ENCODE measurements at places on chromosomes 6 and 20.

DNA sequence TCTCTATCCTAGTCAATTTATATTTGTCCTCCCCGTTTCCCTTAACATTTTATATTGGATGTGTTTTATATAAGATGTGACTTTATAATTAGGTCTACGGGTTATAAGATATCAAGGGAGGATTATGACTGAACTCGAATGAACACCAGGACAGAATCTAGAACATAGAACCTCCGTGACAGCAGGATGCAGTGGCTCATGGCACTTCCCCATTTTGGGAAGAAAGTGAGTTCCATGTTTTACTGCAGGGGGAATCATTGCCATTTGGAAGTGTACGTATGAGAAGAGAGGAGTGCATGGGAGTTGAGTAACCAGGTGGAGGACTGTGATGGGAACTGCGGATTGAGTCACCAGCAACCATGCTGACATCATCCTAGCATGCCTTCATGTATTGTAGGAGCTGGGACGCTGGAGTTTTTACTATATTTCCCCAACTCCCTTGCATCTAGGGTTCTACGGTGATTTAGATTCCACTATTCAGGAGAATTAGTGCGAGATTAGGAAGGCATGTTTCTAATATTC is 56.1 kb upstream of the FOXC1 start:
- DNase-seq: no peak

DNA sequence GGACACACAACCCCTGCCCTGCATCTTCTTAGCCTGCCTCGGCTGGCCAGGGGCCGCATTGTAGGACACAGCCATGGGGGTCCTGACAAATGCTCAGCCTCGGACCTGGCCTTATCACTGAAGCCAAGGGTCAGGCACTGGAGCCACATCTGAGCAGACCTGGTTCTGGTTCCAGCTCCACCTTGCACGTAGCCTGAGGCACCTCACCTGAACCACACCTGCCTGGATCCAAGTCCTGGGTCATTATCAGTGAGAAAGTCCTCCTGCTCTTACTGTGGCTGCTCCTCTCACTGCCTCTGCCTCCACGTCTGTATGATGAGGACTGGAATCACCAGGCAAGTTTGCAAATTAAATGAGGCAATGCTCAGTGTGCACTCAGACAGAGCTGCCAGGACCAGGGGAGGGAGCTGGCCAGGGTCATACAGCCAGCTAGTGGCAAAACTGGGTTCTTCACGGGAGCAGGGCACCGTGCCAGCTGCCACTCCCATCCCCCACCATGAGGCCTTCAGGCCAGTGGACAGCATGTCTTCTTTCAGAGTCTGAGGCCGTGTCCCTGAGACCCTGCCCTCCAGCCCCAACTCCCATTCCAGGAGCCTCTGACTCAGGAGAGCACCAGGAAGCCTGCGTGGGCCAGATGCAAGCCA is 40.2 kb downstream of the MRPL14 start:
- no peak for DNase-seq

GRCh38 chr6:123000244-123000770 is 4.3 kb downstream of the CLVS2 start:
- no peak for DNase-seq

GRCh38 chr6:7132398-7133035 is 24.8 kb downstream of the RREB1 start:
- DNase-seq: no peak

- DNase-seq: no peak
Measured at GRCh38 chr6:13248584-13248985, 79.8 kb downstream of the TBC1D7 start.

DNA sequence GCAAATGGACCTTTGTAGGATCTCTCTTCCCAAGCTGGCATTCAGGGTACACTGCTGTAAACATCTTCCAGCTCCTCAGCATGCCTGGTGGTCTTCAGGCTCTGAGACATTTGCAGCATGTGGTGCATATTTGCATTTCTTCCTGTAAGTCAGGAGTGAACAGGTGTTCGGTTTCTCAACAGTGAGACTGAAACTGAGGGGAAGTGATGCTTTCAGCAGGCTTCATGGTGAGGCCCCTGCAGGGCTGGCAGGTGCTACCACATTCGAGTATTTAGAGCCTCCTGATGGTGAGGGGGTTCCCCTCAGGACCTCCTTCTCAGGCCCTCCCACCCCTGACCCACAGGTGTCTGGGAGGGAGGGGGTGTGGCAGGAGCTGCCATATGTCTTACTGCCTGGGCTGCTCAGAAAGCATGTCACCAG is 15.1 kb downstream of the MYBL2 start:
- no peak for DNase-seq

DNA sequence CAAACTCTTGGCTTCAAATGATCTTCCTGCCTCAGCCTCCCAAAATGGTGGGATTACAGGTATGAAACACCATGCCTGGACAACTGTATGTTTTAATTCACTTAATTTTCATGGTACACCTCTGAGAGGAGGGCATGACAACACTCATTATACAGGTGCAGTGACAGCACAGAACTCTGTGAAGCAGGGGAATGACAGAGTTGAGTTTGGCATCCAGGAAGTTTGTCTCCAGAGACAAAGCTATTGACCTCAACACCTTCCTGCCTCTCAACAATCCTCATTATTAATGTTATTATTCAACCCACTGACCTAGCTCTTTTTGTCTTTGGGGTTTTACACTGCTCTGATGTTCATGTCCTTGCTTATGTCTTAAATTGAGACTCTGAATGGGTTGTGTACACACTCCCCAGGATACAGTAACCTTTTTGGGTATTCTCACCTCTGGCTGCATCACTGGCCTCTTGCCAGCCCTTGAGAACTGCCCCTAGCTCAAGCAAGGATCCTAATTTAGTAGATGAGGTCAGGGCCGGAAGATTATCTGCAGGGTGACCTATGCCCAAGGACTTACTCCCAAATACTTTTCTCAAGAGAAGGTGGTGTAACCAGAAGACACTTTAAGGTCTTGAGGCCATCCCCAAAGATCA is 13.0 kb upstream of the IER3 start:
- no peak for DNase-seq

DNA sequence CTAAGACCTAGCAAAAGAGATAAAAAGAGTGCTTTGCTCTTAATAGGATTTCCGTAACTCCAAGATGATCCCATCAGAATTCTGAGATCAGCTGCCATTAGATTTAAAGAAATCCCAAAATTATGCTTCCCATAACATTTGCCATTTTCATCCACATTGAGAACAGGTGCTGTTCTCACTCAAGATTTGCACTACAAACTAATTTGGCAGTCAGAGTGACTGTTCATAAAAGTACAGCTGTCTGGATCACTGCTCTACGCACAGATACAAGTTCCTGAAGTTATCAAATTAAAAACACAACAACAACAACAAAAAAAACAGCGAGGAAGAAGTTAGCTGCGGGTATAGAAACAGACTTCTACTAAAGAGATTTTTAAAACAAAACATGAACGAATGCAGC is 58.1 kb downstream of the ASCC3 start:
- DNase-seq: no peak

DNA sequence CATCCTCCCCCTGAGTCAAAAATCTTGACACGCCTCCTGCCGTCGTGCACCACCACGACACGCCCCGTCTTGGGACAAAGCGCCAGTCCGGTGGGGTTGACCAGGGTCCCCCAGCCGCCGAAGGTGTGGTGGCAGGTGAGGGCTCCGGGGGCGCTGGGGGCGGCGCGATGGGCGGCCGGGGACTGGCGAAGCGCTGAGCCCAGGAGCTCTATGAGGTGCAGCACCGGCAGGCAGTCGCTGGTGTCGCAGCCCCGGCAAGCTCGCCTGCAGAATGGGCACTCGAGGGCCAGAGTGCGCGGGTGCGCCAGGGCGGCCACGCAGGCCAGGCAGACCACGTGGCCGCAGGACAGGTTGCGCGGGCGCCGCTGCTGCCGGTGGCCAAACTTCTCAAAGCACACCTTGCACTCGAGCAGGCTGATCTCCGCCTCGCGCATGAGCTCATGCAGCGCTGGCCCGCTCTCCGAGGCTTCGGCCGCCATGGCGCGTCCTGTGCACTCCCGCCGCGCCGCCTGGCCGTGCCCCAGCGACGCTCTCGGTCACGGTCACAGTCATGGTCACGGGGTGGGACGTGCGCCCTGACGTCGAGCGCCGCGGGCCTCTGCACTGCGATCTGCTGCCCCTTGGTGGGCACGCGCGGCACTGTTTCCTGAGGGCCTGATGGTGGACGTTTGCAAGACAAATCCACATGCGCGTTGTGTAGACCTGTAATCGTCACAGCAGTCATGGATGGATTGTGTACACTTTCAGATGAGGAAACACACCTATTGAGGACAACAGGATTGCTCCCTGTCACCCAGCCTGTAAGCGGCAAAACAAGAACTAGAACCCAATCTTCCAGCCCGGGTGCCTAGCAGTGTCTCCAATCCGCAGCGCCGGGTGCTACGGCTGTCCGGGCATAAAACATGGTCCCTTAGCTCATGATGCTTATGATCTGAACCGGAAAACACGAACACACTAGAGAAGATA is at the start of gene NHLRC1:
TSS of gene NHLRC1 (minus strand) at position 550 of the 966 bp plus-strand sequence. CDS start at position 479, 71 bp downstream.
- DNase-seq: peak; percentile 77

DNA sequence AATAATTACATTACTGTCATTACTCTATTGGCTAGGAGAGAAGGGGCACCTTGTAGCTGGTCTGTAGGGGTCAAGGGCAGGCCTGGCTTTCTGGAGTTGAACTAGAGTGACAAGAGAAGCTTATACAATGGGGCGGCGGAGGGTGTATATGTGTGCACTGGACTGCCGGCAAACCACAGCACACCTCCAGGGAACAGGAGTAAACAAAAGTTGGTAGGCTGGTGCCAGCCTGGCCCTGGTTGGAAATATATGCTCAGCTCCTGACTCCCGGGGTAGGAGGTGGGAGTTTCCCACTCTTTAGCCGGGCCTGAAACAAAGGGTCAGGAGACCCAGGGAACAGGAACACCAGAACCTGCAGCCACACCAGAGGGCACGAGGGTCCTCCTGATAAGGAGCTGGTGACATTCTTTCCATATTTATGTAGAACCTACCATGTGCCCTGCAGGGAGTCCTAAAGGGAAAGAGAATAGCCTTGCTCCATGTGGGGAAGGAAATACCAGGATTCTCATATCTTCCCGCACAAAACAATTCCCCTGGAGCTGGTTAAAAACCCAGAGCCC is 5.1 kb downstream of the C6orf132 start:
- no peak for DNase-seq

DNA sequence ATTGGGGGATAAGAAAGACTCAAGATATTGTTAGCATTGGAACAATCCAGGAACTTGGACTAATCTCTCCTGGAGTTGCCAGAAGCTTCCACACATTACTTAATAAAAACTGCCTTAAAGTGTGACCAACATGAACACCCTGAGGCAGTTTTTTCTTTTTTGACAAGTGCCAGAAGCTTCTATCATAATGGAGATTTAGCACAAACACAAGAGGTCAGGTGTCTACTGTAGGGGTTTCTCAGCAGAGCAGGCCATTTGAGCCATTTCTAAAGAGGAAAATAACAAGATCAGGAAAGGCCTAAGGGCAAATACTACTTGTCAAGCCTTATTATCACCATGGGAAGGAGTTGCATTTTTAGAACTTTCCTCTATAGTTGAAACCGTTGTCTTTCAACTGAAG is 361.5 kb downstream of the EPM2A start:
- no peak for DNase-seq

DNA sequence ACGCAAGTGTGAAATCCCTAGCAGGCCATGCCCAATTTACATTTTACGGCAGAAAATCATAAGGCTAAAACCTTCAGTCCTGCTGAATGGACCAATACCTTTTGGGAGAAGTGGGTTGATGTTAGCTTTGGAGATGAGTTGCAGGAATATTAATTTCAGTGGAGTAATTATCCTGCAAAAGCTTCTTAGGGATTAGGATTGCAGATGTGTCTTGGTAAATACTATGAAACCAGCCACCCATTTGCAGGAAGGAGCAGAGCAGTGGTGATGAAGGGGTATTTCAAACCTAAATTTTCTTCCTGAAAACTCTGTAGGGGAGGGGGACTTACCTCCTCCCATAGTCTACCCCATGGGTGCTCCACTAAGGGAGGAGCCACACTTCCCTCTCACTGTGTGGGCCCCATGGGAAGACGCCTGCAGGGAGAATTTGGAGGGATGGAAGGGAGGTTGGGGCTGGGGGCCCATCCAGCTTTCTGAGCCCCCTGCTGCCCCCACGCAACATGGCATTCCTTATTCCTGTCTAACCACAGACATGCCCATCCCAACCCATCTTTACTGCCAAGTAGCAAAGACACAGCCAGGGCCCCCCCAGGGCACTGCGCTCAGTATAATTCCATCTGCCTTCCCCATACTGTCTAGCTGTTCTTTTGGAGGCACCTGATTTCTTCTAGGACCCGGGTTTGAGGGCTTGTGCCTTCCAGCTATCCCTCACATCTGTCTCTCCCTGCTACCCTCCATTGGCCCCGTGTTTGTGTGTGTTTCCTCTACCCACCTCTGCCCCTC is 14.6 kb upstream of the UQCC2 start:
- DNase-seq: no peak

DNA sequence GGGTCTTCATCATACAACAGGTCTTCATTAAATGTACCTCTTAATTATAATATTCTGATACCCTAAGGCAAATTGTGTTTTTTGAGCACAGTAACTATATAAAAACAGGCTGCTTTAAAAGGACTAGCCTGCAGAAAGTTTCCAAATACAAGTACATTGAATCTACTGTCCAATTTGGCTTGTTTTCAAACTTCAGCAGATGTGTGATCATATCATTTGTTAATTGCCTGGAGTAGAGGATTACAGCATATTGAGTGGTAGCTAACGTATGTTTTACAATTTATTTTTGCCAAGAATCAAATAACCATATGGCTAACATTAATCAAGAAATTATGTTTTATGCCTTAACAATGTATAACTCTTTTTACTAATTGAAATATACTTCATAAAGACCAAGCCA is 12.6 kb downstream of the TINAG start:
- no peak for DNase-seq

- DNase-seq: no peak
Measured at GRCh38 chr6:70998148-70998547, 41.3 kb upstream of the B3GAT2 start.

GRCh38 chr6:139539852-139540251 is 165.4 kb upstream of the CITED2 start:
- no peak for DNase-seq

DNA sequence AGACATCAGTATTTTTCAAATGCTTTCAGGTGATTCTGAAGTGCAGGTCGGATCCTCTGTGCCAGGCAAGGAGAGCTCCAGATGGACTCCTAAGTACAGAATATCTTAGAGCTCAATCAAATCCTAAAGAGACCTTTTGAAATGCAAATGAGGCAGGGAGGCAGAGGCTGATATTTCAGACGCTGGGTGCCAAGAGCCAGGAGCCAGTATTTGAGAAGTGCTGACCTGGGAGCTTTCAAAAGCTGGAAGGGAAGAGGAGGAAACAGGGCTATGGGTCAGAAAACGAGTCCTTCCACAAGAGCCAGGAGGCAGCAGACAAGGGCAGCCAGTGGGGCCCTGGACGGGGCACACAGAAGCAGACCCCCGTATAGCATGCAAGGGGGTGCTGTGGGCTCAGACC is 46.1 kb upstream of the DSN1 start:
- DNase-seq: no peak
